ENCODE measurements at places on chromosomes 3 and 15. TPM values are rescaled to one million over a fixed set of nuclear protein-coding genes. Genes with fewer than 3 reads are reported as not detected.

The GOLGA8K gene
- not detected for total RNA-seq

The SNURF gene
- 1.5 TPM for total RNA-seq

The VPS18 gene
- 30.7 TPM for total RNA-seq

The ATP2B2 gene
- not detected for total RNA-seq

The B3GALNT1 gene
- total RNA-seq = 20.7 TPM

The ADAMTS17 gene
- total RNA-seq = 1.5 TPM

The FAM43A gene
- 62.9 TPM for total RNA-seq

The DPPA2 gene
- total RNA-seq = not detected

The VPS39 gene
- total RNA-seq = 33.7 TPM

The PARP14 gene
- total RNA-seq = 11.9 TPM

The CEP19 gene
- 5.6 TPM for total RNA-seq

The ITGA11 gene
- 16.8 TPM for total RNA-seq

The CYP1A2 gene
- not detected for total RNA-seq

The CD200 gene
- 39.3 TPM for total RNA-seq

The KIF7 gene
- total RNA-seq = 13.8 TPM

The CNTN6 gene
- 1.0 TPM for total RNA-seq

The CCDC13 gene
- total RNA-seq = 1.3 TPM

The GOLGA6L10 gene
- total RNA-seq = 0.23 TPM

The PATL2 gene
- not detected for total RNA-seq

The ISLR gene
- total RNA-seq = 199 TPM

The COX17 gene
- total RNA-seq = 11.7 TPM

The MKRN2OS gene
- total RNA-seq = not detected

The IL20RB gene
- total RNA-seq = 2.8 TPM

The SH2D7 gene
- not detected for total RNA-seq

The USP50 gene
- not detected for total RNA-seq

The BBX gene
- 28.1 TPM for total RNA-seq

The MBNL1 gene
- 137 TPM for total RNA-seq

The SMAD3 gene
- total RNA-seq = 15.9 TPM

The GOLGA6L7 gene
- not detected for total RNA-seq

The LRRIQ4 gene
- not detected for total RNA-seq

The RARRES1 gene
- 12.7 TPM for total RNA-seq

The KY gene
- 0.12 TPM for total RNA-seq

The EXD1 gene
- total RNA-seq = not detected

The HYAL3 gene
- 8.1 TPM for total RNA-seq

The MCF2L2 gene
- 0.58 TPM for total RNA-seq

The ADCY5 gene
- total RNA-seq = 0.70 TPM

The RNF7 gene
- total RNA-seq = 89.5 TPM

The TEX9 gene
- 2.5 TPM for total RNA-seq

The TMOD2 gene
- total RNA-seq = 10.5 TPM

The NAALADL2 gene
- total RNA-seq = 2.6 TPM

The EIF2A gene
- total RNA-seq = 154 TPM

The CCDC14 gene
- total RNA-seq = 14.7 TPM

The SUSD5 gene
- total RNA-seq = 4.8 TPM

The GPR149 gene
- total RNA-seq = not detected

The ACSBG1 gene
- 0.12 TPM for total RNA-seq

The ROPN1 gene
- not detected for total RNA-seq

The SPESP1 gene
- 4.8 TPM for total RNA-seq

The RASGRP1 gene
- total RNA-seq = 1.2 TPM

The PARP15 gene
- total RNA-seq = not detected

The SYNPR gene
- not detected for total RNA-seq

The GHSR gene
- total RNA-seq = not detected

The CILP gene
- 2.8 TPM for total RNA-seq

The SAMD7 gene
- not detected for total RNA-seq

The ARRDC4 gene
- total RNA-seq = 30.5 TPM

The XXYLT1 gene
- total RNA-seq = 26.1 TPM

The TERC gene
- 147 TPM for total RNA-seq
